ENCODE measurements at places on chromosomes 13 and 19. TPM values are rescaled to one million over a fixed set of nuclear protein-coding genes. Genes with fewer than 3 reads are reported as not detected.

ZFP14 gene
- 6.4 TPM for total RNA-seq

ZNF793 gene
- total RNA-seq: 5.9 TPM

SIGLEC12 gene
- not detected for total RNA-seq

HCST gene
- 2.0 TPM for total RNA-seq

ZNF99 gene
- total RNA-seq: not detected

RFXANK gene
- total RNA-seq: 65.2 TPM

Data from fibroblast of lung (primary cell).